Left renal cortex interstitium (tissue), 4 donors: ENCODE measurements at places on chromosomes 2 and 18. TPM values are rescaled to one million over a fixed set of nuclear protein-coding genes. Genes with fewer than 3 reads are reported as not detected.

Gene LIMS1
- polyA plus RNA-seq, result 54.2 TPM

- DNase-seq, result no peak
These were observed 55.9 kb downstream of the HS1BP3 start for GRCh38 chr2:20594957-20595356.

DNA sequence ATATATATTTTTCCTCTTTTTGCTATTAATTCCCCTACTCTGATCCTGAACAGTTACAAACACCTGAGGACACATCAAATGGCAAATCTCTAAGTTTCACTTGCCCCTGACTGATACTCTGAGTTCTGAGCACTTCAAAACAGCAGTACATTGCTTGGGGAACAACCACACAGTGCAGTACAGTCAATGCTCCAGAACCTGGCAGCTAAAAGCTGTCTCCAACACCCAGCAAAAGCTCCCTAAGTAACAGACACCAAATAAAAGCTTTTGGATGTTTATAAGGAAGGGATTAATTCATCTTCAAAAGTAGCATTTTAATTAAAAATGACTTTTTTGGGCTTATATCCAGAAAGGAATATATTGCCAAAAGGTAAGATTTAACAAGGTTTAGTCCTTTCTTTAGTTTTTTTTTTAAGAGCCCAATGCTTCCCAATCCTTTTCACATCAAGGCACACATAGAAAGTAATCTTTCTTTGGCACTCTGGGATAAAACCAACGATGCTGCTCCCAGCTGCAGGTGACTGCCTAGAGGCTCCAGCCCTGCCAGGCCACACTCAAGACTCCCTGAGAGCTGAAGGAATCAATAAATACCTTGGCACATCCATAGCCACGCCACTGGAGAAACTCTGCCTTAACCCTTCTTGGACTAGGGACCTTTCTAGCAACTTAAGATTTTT lies 164.9 kb upstream of the ZFP36L2 start:
- DNase-seq, result no peak

Gene MRO
- polyA plus RNA-seq, result 2.7 TPM

GRCh38 chr2:25079050-25079635 lies 37.3 kb downstream of the EFR3B start:
- DNase-seq, result no peak

Gene GKN2
- not detected for polyA plus RNA-seq

Gene RTP5
- 0.09 TPM for polyA plus RNA-seq
